ENCODE measurements at places on chromosomes 13 and 19.
A peak's percentile ranks its signal among the peaks of the same experiment; 100 is the strongest.

DNA sequence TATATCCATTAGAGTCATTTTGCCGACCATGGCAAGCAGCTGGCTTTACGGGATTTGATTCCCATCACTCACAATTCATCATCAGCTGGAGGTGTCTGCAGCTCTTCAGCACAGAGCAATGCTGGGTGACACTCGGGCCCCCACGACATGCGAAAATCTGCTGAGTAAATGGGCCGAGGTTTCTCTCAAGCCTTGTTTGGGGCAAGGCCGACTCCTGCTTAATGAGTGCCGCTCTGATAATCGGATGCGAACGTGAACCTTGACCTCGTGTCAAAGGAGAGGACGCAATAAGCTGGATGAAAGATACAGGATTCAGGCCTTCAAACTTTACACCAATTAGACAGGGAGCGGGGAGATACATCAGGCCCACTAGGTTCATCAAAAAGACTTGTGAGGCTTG, 65.2 kb downstream of the GGACT start:
- H3K36me3 ChIP-seq: peaks cover 18% of the 10 kb centered on the region
- H3K4me1 ChIP-seq: peaks cover 5% of the 10 kb centered on the region
- peak; percentile 28 for DNase-seq
- H3K27ac ChIP-seq: no peak overlapping the region

DNA sequence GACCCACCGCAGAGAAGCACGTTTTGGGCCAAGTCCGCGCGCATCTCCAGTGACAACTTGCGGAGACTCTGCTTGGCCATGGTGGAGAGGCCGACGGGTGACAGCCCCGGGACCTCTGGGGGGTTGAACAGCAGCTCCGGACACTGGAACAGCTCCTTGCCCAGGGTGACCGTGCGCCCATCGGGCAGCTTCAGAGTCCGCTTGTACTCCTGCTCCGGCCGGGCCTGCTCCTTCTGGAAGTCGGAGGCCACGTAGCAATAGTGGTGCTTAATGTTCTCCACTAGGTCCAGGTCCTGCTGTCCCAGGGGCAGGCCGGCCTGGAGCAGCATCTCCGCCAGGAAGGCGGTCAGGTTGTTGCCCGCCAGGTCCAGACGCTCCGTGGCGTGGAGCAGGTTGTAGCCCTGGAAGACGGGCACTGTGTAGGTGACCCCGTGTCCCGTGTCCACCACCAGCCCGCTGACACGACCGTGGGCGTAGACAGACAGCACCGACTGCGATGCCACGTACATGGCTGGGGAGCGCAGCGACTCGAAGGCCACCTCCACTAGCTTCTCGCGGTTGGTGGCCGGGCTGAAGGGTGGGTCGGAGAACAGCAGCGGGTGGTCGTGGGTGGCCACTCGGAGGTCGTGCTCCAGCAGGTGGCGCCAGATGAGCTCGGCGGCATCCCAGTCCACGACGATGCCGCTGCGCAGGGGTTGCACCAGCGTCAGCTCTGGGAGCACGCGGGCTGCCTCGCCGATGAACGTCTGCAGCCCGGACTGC, 743 bp downstream of the ACTL9 start:
- H3K4me1 ChIP-seq: no peaks in the 10 kb centered on the region
- no peaks in the 10 kb centered on the region for H3K36me3 ChIP-seq
- H3K4me3 ChIP-seq: no peak overlapping the region
- H3K27ac ChIP-seq: no peak overlapping the region
- no peaks in the 10 kb centered on the region for H3K27me3 ChIP-seq

- H3K27me3 ChIP-seq: no peaks in the 10 kb centered on the region
- H3K4me1 ChIP-seq: no peaks in the 10 kb centered on the region
- H3K27ac ChIP-seq: no peak overlapping the region
- H3K4me3 ChIP-seq: peak overlapping the region; percentile 83
These were observed 9.9 kb downstream of the LMTK3 start for GRCh38 chr19:48501494-48502349.

DNA sequence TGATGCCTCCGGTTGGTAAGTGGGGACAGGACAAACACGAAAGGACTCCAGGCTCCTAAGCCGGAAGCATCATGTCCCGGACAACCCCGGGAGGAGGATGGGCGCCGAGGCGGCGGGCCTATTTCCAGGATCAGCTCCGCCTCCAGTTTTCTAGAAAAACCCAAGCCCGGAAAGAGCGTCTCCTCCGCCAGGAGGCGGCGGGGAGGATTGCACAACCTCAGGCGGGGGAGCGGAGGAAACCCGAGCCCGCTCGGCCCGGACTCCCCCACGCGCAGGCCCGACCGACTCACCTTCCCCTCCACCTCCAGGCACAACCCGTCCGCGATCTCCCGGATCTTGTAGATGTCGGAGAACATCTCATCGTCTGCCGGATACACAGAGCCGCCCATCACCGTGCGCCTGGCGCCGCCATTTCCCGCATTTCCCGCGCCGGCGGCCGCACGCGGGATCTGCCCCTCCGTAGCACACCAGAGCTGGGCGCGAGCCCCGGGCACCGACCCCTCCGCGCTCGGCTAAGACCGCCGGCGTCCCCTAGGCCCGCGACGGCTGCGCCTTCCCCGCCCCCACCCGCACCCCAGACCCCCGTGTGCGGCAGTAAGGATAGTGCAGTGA, 455 bp downstream of the TPT1 start:
- H3K4me1 ChIP-seq: no peaks in the 10 kb centered on the region
- peak overlapping the region; percentile 98 for H3K27ac ChIP-seq
- peak overlapping the region; percentile 100 for H3K4me3 ChIP-seq
- DNase-seq: peak; percentile 87
- H3K27me3 ChIP-seq: no peaks in the 10 kb centered on the region

DNA sequence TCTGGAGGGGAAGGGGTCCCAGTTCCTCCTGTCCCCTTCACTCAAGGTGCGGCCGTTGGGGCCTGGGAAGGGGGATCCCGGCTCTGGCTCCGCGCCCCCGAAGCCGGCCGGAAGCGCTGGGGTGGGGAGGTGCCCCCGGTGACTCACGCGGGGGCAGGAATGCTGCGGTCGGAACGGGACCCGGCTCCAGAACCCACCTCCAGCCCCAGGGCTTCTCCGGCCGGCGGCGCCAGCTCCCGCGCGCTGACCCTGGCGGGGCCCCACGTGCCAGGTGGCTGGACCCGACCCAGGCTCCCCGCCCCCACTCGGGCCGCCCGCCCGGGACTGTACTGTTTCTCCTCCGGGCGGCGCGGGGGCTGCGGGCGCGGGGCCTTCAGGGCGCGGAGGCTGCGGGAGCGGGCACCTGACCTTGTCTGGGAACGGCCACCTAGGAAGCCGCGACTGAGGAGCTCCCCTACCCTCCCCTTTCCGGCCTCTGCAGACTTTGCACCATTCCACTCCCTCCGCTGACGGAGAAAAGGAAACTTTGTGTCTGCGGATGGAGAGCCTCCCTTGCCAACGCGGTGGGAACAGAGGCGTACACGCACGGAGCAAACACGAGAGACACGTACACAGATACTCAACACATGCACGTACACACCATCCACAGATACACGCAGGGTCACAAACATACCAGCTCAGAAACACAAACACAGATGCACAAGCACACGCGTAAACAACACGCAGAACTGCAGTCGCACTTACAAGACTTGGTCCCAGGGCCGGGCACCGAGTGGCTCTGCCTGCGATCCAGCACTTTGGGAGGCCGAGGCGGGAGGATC, 7.2 kb downstream of the AXL start:
- no peaks in the 10 kb centered on the region for H3K36me3 ChIP-seq
- DNase-seq: peak; percentile 87
- no peak overlapping the region for H3K27ac ChIP-seq
- no peaks in the 10 kb centered on the region for H3K4me1 ChIP-seq
- H3K27me3 ChIP-seq: no peaks in the 10 kb centered on the region

DNA sequence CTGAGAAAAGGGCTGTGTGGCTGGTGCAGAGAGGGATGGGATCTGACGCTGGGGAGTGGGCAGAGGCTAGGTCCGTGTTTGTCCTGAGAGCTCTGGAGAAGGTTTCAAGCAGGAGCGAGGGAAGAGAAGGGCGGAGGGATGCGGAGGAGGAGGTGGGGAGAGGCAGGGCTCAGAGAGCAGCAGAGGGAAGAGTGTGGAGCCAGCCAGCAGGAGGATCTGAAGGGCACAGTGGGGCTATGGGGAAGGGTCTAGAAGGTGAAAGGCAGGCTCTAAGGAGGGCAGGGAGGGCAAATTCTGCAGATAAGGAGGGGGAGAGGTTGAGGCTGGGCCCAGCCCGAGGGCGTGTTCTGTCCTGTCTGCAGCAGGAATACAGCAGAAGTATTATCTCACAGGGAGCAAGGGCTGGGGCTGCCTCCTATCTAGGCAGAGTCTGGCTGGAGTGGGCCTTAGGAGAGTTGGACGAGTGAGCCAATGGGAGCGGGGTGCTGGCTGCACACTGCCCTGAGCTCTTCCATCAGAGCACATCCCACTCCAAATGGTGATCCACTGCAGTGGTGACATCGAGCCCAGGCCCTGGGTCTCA, 6.1 kb downstream of the AP2A1 start:
- H3K4me3 ChIP-seq: no peak overlapping the region
- H3K27me3 ChIP-seq: no peaks in the 10 kb centered on the region
- H3K4me1 ChIP-seq: no peaks in the 10 kb centered on the region
- H3K36me3 ChIP-seq: peaks cover 6% of the 10 kb centered on the region
- H3K27ac ChIP-seq: no peak overlapping the region

GRCh38 chr13:44396701-44397580, 23.3 kb downstream of the SERP2 start:
- peaks cover 14% of the 10 kb centered on the region for H3K4me1 ChIP-seq
- no peaks in the 10 kb centered on the region for H3K36me3 ChIP-seq
- peak; percentile 83 for DNase-seq
- peaks cover 9% of the 10 kb centered on the region for H3K27me3 ChIP-seq
- H3K27ac ChIP-seq: peak overlapping the region; percentile 84

DNA sequence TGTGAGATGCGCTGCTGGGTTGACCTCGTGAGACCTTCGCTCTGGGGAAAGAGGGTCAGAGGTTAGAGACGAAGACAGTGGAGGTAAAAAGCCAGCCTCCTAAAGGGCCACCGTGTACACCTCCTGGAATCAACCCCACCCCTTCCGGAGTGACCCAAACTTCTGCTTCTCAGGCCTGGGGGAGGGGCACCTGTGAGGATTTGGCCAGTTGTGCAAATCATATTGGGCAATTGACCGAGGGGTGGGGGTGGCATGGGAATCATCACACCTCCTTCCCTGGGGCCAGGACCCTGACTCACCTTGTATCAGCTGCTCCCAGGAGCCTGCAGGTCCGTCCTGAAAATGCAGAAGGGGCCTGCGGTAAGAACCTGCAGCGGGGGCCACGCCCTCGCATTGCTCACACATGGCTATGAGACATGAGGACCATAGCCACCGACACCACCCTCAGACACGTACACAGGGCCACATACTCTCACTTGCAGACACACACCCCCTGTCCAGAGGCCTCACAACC, 2.8 kb downstream of the TNFSF14 start:
- H3K36me3 ChIP-seq: no peaks in the 10 kb centered on the region
- no peak for DNase-seq
- H3K27ac ChIP-seq: no peak overlapping the region
- H3K27me3 ChIP-seq: no peaks in the 10 kb centered on the region

DNA sequence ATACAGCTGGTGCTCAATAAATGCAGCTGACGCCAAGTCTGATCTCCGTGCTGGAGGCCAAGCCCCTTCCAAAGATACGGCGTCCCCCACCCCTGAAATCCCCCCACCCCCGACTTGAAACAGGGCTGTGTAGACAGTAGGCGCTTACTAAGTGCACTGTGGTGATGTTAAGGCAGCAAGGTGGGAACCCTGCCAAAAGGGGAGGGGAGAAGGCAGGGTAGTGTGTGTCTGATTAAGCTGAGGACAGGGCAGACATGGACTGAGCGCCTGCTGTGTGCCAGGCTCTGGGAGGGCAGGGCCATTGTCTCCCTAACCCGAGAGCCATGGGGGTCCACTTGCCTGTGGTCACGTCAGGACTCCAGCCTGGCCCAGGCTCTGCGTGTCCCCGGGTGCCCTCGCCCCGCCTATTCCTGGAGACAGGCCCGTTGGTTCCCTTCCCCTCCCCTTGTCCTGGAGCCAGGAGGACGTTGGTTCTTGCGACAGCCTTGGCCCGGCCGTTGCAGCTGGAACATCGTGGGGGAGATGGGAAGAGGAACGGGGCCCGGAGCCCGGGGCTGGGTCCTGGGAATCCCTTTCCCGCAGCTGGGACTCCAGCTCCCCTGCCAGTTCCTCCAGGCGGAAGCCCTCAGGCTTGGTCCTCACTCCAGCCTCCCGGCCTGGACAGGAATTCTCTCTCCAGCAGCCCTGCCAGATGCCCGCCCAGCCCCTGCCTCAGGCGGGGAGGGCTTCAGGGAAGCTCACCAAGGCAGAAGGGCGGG, 1.7 kb upstream of the ELANE start:
- H3K4me1 ChIP-seq: no peaks in the 10 kb centered on the region
- no peak overlapping the region for H3K4me3 ChIP-seq
- H3K36me3 ChIP-seq: no peaks in the 10 kb centered on the region
- no peaks in the 10 kb centered on the region for H3K27me3 ChIP-seq
- peak overlapping the region; percentile 22 for H3K27ac ChIP-seq

DNA sequence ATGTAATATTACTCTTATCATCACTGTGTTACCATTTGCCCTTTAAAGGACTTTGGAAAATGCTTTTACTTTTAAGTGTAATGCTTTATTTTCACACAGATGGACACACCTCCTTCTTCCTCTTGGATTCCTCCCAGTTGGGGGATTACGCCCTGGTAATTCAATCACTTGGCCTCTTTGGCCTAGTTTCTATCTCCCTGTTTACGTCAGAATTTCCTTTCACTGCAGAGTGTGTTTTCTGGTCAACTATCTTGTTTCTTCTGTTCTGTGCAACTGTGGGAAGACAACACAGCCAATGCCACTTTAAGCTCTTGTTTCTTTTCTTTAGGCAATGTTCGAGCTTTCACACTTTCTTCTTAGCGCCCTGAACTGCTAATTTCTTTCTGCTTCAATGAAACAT, 257.3 kb upstream of the MAB21L1 start:
- no peak overlapping the region for H3K4me3 ChIP-seq
- H3K4me1 ChIP-seq: no peaks in the 10 kb centered on the region
- no peak overlapping the region for H3K27ac ChIP-seq
- DNase-seq: no peak
- no peaks in the 10 kb centered on the region for H3K36me3 ChIP-seq

GRCh38 chr13:26051657-26052311, at the start of gene SHISA2:
Gene SHISA2, minus strand, starts transcription at chr13:26052016. Its CDS starts 1,041 bp downstream, at chr13:26050975.
- peak within 1 kb of the TSS; percentile 92 for H3K4me3 ChIP-seq
- H3K27me3 ChIP-seq: peaks cover 13% of the 10 kb centered on the region
- H3K36me3 ChIP-seq: peaks cover 15% of the 10 kb centered on the region
- peak; percentile 90 for DNase-seq
- H3K4me1 ChIP-seq: no peaks in the 10 kb centered on the region
- H3K27ac ChIP-seq: no peak within 1 kb of the TSS

GRCh38 chr19:2867025-2867991, at the start of gene ZNF556:
Gene ZNF556, plus strand, starts transcription at chr19:2867335. Its CDS starts 87 bp downstream, at chr19:2867422.
- no peaks in the 10 kb centered on the region for H3K27me3 ChIP-seq
- H3K27ac ChIP-seq: no peak within 1 kb of the TSS
- DNase-seq: peak; percentile 47
- H3K36me3 ChIP-seq: no peaks in the 10 kb centered on the region
- no peak within 1 kb of the TSS for H3K4me3 ChIP-seq

DNA sequence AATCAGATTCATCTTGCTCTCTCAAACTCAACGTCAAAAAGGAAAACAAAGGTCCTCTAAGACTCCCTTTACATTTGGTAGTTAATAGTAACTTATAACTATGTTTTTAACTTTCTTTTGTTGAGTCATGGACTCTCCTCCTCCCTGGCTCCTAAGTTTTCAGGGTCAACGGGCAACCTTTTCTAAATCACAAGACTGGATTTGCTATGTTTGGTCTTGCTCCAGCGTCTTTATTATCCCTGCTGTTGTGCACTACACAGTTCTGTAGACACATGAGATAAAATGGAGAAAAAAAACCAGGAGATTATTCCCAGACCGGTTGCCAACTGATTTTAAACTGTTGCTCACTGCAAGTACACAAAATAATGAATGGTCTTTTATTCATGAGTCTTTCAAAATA, 1.9 kb upstream of the ITM2B start:
- no peak overlapping the region for H3K4me3 ChIP-seq
- H3K36me3 ChIP-seq: no peaks in the 10 kb centered on the region
- peaks cover 16% of the 10 kb centered on the region for H3K27me3 ChIP-seq
- no peak overlapping the region for H3K27ac ChIP-seq
- no peak for DNase-seq
